Activated gamma-delta T cell (primary cell): ENCODE measurements at places on chromosomes 3 and 15.

GRCh38 chr15:79523266-79523665, 91.1 kb downstream of the MINAR1 start:
- DNase-seq: no peak

DNA sequence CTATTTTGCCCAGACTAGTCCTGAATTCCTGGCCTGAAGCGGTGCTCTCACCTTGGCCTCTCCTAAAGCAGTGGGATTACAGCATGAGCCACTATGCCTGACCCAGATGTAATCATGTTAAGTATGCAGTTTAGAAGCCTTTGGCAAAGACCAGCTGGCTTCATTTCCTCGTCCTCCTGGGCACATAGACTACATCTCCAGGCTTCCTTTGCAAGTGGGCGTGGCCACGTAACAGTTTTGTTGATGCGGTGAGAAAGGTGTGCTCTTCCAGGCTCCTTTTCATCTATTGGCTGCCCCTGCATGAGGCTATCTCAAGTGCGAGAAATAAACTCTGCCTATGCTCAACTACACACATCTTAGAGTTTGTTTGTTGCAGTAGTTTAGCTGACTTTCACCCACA, 13.0 kb downstream of the SV2B start:
- DNase-seq: no peak

GRCh38 chr3:21407743-21408142, 343.3 kb downstream of the ZNF385D start:
- DNase-seq: no peak

GRCh38 chr3:196756732-196757131, 17.1 kb downstream of the PAK2 start:
- DNase-seq: no peak

DNA sequence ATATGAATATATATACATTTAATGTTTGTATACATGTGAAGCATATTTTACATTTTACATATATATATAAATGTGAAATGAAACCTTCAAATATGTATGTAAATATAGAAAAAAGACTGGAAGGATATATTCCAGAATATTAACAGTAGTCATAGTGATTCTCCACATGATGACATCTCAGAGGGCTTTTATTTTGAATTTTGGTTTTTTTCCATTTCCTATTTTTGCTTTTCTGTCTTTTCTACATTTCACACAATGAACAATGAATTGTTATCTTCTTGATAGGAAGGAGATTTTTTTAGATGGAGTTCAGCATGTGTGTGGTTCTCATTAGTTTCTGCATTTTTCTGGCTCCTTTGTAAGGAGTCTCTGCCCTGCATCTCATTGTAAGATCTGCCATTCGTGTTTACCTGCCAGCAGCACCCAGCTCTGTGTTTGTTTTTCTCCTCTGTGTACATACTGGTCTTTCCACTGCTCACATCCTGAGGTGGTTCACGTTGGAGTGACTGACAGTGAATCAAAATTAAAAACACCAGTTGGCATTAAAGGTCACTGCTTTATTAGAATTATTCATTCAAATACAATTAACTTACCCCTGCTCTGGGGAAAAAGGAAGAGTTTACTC, 425.3 kb upstream of the MDFIC2 start:
- no peak for DNase-seq

DNA sequence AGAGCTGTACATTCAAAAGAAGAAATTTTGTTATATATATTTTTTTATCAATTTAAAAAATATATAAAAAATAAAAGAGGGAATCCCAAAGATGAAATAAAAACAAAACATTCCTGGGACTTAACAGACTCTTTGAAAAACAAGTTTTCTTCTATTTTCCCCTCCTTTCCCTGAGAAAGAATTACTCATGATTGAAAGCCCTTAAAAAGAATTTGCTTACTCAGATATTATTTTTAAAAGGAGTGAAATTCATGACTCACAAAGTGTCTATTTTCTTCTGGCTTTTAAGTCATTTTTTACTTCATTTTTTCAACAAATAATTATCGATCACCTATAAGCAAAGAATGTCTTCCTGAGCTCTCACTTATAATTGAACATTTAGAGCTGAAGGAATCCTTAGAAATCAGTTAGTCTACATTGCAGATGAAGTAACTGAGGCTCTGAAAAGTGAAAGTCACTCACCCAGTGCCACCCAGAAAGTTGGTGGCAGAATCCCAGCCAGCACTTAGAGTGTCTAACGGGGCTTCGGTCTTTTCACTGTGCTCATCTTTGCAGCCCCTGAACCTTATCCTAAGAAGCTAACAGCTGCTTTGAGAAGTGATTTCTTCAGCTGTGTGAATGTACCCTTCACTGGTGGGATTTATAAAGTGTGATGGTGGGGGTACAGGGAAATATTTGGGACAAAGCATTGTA, 42.5 kb upstream of the NUDT16 start:
- no peak for DNase-seq

- DNase-seq: no peak
Measured at GRCh38 chr15:56353119-56353518, 12.1 kb upstream of the TEX9 start.

- no peak for DNase-seq
Measured at GRCh38 chr3:151282921-151283320, 4.6 kb upstream of the P2RY14 start.

DNA sequence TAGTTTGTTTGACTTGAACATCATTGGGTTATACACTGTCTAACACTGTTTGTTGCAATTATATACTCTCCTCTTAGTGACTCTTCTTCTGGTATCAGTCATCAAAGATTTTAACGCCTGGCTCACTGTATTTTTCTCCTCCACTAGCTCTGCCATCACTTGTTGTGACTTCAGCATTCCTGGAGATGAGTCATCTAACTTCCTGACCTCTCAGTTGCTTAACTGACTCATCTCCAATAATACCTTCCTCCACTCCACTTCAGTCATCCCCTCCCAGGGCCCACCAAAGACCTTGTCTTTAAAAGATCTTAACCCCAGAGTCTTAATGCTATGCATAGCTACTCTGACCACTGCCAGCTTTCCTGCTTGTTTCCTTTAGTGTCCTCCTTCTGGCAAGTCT, 28.6 kb upstream of the CLSTN2 start:
- DNase-seq: no peak
